ENCODE measurements at places on chromosomes 6 and 20. TPM values are rescaled to one million over a fixed set of nuclear protein-coding genes. Genes with fewer than 3 reads are reported as not detected.
A peak's percentile ranks its signal among the peaks of the same experiment; 100 is the strongest.

Gene TMC2
- total RNA-seq, result not detected

Gene ZC2HC1B
- total RNA-seq, result not detected

Gene PLEKHG1
- total RNA-seq, result 35.4 TPM

Gene NKAIN4
- not detected for total RNA-seq

Gene CLIC5
- 5.0 TPM for total RNA-seq

Gene PDYN
- total RNA-seq, result not detected

Gene XKR7
- not detected for total RNA-seq

Gene OR2H1
- total RNA-seq, result not detected

DNA sequence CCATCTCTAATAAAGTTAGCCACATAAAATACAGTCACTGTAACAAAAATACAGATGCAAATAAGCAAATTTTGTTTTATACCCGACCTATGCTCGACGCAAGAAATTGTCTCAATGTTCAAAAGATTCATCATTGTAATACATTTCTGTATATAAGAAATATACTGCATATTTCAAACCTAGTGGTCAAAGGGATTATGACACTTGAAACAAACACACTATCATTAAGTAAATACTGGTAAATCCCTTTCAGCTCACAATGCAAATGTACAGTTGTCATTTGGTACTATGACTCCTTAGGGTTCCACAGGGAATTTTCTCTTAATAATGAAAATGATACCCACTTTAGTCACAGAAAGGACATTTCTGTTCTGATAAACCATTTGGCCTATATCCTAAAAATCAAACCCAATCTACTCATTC lies 2.2 kb downstream of the HIVEP2 start:
- peaks cover 20% of the 10 kb centered on the region for H3K4me1 ChIP-seq
- no peak for DNase-seq
- no peaks in the 10 kb centered on the region for H3K36me3 ChIP-seq

DNA sequence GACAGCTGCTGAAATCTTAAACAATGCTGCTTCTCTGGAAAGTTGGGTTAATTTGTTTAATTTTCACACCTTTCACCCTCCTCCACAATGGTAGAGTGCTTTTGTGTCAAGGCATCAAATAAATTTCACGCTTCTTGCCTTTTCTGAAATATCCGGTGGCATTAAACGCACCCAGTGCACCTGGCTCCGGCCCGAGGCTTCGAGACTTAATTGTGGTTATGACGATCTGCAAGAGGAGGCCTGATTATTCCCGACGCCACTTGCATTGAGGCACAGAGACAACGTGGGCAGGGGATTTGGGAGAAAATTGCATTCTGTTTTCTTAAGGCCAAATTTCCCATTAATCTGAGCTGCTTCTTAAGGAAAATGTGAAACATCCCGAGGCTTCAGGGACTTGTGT lies 152.2 kb downstream of the CDH4 start:
- no peaks in the 10 kb centered on the region for H3K36me3 ChIP-seq
- H3K27ac ChIP-seq, result no peak overlapping the region
- H3K4me3 ChIP-seq, result no peak overlapping the region
- no peak for DNase-seq
- H3K27me3 ChIP-seq, result no peaks in the 10 kb centered on the region

GRCh38 chr20:35611482-35611881 lies 4.1 kb upstream of the SPAG4 start:
- H3K27ac ChIP-seq, result no peak overlapping the region
- H3K36me3 ChIP-seq, result no peaks in the 10 kb centered on the region
- H3K4me3 ChIP-seq, result no peak overlapping the region
- H3K27me3 ChIP-seq, result no peaks in the 10 kb centered on the region
- no peak for DNase-seq

GRCh38 chr20:49482621-49483017 lies at the start of gene KCNB1:
Gene KCNB1 (minus strand): TSS chr20:49482668. CDS start chr20:49482480, 188 bp downstream.
- H3K36me3 ChIP-seq, result no peaks in the 10 kb centered on the region
- peaks cover 15% of the 10 kb centered on the region for H3K4me1 ChIP-seq
- DNase-seq, result peak; percentile 61
- H3K27ac ChIP-seq, result peak within 1 kb of the TSS; percentile 73
- H3K27me3 ChIP-seq, result peaks cover 69% of the 10 kb centered on the region

DNA sequence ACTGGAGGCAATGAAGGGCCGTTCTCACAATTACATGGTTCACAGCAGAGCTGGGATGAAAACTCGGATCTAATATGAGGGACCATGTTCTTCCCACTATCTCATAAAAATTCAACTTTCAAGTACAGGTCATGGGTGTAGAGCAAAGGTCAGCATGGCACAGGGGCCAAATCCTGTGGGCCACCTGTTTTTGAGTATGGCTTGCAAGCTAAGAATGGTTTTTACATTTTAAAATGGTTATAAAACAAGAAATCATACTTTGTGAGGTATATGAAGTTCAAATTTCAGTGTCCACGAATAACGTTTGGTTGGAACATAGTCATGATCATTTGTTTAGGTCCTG lies 4.6 kb downstream of the MAP3K5 start:
- no peaks in the 10 kb centered on the region for H3K36me3 ChIP-seq
- H3K4me1 ChIP-seq, result peaks cover 28% of the 10 kb centered on the region
- peak overlapping the region; percentile 64 for H3K27ac ChIP-seq
- DNase-seq, result no peak

- no peak overlapping the region for H3K4me3 ChIP-seq
- no peaks in the 10 kb centered on the region for H3K27me3 ChIP-seq
- H3K4me1 ChIP-seq, result no peaks in the 10 kb centered on the region
- H3K36me3 ChIP-seq, result no peaks in the 10 kb centered on the region
Measured at GRCh38 chr20:38241201-38241600, 19.3 kb downstream of the KIAA1755 start.

DNA sequence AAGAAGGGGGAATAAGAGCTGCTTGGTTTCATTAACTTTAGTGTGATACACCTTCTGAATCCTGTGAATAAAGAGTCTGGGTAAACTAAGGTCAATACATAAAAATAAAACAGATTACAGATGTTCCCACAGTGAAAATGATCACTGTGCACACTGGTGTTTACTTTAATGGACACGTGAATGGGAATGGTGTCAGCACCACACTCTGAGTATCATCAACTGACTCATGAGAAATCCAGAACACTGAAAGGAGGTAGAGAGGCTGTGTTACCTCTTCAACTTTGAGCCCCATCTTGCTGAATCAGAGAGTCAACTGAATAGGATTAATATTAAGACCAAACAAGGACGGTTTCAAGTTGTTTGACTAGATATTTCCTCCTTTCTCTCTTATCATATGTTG lies 75.0 kb downstream of the ELOVL4 start:
- no peaks in the 10 kb centered on the region for H3K36me3 ChIP-seq
- no peak overlapping the region for H3K27ac ChIP-seq
- DNase-seq, result no peak
- no peak overlapping the region for H3K4me3 ChIP-seq

DNA sequence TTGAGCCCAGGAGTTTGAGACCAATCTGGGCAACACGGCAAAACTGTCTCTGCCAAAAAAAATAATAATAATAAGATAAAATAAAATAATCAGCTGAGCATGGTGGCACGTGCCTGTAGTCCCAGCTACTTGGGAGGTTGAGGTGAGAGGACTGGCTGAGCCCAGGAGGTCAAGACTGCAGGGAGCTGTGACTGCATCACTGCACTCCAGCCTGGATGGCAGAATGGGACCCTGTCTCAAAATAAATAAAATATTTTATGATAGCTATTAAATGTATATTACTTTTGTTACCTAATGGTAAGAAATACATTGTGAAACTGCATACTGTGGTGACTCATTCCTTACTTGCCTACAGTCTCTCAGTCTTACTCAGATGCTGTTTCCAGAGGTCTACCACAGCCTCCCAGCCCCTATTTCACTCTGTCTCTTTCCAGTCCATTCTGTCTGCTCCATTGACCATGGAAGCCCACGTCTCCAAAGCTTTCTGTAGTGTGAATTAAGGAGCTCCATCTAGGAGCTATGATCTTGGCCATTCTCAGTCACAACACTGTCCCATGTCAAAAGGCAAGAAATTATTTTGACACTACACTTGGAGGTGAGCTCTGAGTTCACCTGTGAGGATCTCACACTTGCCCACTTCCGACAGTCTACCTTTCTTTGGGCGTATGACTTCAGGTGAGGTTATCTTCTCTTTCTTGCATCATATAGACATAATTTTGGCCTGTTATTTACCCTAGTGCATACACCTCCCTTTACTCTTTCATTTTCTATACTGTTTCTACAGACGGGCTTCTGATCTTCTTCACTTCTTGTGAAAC lies 22.4 kb upstream of the SNX9 start:
- no peaks in the 10 kb centered on the region for H3K27me3 ChIP-seq
- no peaks in the 10 kb centered on the region for H3K36me3 ChIP-seq
- no peak overlapping the region for H3K27ac ChIP-seq

DNA sequence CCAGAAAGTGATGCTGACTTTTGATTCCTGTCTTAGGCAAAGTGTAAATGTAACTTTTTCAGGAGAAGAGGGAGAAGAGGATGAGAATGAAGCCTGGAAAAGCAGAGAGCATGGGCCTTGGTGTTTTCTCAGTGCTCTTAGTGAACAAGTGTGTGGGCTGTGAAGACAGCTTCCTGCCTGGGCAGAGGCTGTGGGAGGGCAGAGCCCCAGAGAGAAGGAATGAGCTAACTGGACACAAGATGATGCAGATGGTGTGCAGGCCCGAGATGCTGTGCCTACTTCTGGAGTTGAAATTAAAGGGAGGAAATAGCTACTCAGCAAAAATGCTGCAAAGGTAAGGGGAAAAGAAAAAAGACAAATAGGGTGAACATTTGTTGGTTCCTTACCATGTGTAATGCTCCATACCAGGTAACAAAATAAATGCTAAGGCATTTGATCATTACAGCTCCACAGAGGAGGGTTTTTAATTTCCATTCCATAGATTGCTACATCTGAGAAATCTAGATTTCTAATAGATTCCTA lies 87.0 kb upstream of the CEP162 start:
- no peaks in the 10 kb centered on the region for H3K36me3 ChIP-seq
- H3K4me1 ChIP-seq, result no peaks in the 10 kb centered on the region
- H3K4me3 ChIP-seq, result no peak overlapping the region
- no peak overlapping the region for H3K27ac ChIP-seq

GRCh38 chr6:170271771-170272314 lies 19.0 kb downstream of the DLL1 start:
- H3K36me3 ChIP-seq, result no peaks in the 10 kb centered on the region
- H3K27me3 ChIP-seq, result no peaks in the 10 kb centered on the region
- H3K4me1 ChIP-seq, result peaks cover 24% of the 10 kb centered on the region
- peak; percentile 59 for DNase-seq
- no peak overlapping the region for H3K4me3 ChIP-seq
